Mucosa of descending colon (tissue), 3 donors: ENCODE measurements at places on chromosomes 6 and 20. TPM values are rescaled to one million over a fixed set of nuclear protein-coding genes. Genes with fewer than 3 reads are reported as not detected.

PHACTR3 gene
- total RNA-seq, result 1.1 TPM

SYNDIG1 gene
- 0.35 TPM for total RNA-seq

TRAPPC3L gene
- total RNA-seq, result not detected

SEMG1 gene
- not detected for total RNA-seq

DYNLT2 gene
- total RNA-seq, result 1.5 TPM

EDN3 gene
- total RNA-seq, result 34.3 TPM

FAXC gene
- total RNA-seq, result 1.0 TPM

MICB gene
- total RNA-seq, result 1.3 TPM

RIMS4 gene
- total RNA-seq, result 2.0 TPM

FHL5 gene
- 4.2 TPM for total RNA-seq

LY6G6C gene
- total RNA-seq, result 0.32 TPM

FKBP1C gene
- 1.1 TPM for total RNA-seq

FAM209B gene
- total RNA-seq, result not detected

CST1 gene
- total RNA-seq, result not detected

FAM83B gene
- 39.5 TPM for total RNA-seq

GNMT gene
- total RNA-seq, result 0.76 TPM

UST gene
- 16.2 TPM for total RNA-seq

TOX2 gene
- 6.1 TPM for total RNA-seq

MOXD1 gene
- total RNA-seq, result 1.7 TPM

CALHM5 gene
- 0.20 TPM for total RNA-seq

FGD2 gene
- total RNA-seq, result 6.9 TPM

BACH2 gene
- total RNA-seq, result 1.2 TPM

PSORS1C2 gene
- total RNA-seq, result not detected

SSTR4 gene
- total RNA-seq, result not detected

C6orf15 gene
- total RNA-seq, result not detected

MACROD2 gene
- total RNA-seq, result 6.4 TPM

REM1 gene
- total RNA-seq, result 3.5 TPM
